ENCODE measurements at places on chromosomes 1 and 21.

DNA sequence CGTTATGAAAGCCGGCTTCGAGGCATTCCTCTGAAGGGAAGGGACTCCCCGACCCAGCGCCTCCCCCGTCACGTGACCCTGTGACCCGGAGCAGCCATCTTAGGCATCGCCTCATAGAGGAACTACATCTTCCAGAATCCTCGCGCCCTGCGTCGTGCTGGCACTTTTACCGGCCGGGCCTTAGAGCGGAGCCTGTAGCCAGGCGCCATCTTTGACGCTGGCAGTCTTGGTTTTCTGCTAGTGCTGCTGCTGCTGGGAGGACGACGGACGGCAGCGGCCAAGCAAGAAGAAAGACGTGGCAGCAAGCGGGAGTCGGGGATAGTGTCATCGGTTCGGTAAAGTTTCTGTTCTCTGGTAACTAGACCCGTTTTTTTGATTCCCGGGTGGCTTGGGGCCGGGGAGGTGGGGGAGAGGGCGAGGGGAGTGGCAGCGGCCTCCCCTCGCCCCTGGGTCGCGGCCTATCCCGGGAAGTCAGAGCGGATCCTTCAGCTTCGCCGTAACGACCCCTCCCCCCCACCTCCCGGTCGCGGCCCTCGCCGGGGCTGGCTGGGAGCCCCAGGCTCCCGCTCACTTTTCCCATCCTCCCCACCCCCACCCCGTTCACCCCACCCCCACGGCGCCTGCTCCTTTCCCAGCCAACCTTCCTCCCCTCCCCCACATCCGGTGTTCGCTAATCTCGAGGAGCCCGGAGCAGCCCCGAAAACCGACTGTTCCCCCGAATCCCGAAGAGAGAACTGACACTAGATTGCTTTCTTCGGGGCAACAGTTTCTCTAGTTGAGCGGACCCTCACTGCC is at the start of the genes ZBED6 and ZC3H11A:
Gene ZBED6, plus strand, starts transcription at position 183 of the 795 bp plus-strand sequence. CDS start 1,900 bp downstream, outside the sequence.
Gene ZC3H11A, plus strand, starts transcription at position 183 of the 795 bp plus-strand sequence. CDS start 21,448 bp downstream, outside the sequence.
- peak; percentile 98 for DNase-seq

DNA sequence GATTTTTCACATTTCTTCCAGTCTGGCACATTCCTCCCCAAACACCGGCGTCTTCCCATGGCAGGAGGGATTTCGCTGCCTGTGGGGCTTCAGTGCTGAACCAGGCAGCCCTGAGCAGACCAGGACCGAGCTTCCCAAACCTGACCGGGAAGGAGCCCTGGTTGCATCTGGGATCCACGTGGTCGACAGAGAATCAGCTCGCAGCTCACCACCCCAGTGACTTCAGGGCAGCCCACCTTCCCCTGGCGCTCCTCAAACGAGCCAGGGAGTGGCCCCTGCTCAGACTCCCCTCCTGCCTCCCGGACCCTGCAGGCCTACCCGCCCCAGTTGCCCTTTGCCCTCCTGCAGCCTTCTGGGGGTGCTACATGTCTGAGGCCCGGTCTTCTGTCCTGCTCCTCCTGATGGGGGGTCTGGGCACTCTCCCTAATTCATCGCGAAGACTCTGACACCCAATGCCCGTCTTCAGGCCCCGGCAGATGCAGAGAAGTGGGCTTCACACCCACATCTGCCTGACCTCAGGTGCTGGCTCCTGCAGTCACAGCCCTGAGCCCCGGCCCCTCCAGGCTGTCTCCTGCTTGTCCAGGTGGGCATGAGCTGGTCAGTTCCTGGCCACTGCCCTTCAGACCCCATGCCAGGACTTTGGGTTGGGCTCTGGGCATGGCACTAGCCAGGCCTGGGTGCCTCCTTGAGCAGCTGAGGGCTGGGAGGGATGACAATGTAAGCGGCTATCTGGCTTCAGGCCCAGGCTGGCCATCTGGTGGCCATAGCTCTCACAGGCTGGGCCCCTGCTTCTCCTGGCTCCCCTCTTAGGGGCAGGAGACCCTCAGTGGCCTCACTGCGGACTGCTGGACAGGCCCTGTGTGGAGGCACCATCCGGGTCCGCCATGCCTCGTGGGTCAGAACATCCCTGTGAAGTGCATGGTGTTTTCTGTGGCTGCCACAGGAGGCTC is 26.1 kb upstream of the PRSS38 start:
- no peak for DNase-seq

DNA sequence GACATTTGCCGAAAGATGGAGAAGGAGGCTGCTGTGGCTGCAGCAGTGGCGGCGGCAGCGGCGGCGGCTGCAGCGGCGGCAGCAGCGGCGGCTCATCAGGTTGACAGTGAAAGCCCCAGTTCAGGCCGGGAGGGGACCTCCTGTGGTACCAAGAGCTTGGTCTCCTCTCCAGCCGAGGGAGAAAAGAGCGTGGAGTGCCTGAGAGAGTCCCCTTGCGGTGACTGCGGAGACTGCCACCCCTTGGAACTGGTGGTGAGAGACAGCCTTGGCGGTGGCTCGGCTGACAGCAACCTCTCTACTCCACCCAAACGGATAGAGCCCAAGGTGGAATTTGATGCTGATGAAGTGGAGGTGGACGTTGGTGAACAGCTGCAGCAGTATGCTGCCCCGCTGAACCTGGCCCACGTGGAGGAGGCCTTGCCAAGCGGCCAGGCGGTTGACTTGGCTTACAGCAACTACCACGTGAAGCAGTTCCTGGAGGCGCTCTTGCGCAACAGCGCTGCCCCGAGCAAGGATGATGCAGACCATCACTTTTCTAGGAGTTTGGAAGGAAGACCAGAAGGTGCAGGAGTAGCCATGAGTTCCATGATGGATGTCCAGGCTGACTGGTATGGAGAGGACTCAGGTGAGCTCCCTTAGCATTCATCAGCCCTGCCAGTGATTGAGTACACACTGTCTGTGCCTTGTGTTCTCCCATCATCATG is 6.3 kb downstream of the ZBTB8B start:
- no peak for DNase-seq

GRCh38 chr1:6353955-6354658 is 39.5 kb downstream of the ACOT7 start:
- peak; percentile 58 for DNase-seq

DNA sequence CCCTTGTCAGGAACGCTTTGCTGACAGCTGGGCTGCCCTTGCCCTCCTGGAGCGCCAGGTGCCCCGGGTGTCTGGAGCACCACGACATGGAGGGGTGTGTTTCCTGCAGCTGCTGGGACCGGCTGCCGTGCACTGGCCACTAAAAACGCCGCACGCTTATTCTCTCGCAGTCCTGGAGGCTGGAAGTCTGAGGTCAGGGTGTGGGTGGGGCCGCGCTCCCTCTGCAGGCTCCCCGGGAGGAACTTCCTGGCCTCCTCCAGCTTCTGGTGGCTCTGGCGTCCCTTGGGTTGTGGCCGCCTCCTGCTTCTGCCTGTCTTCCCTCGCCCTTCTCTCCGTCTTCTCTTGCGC is 28.0 kb upstream of the PLCH2 start:
- no peak for DNase-seq

DNA sequence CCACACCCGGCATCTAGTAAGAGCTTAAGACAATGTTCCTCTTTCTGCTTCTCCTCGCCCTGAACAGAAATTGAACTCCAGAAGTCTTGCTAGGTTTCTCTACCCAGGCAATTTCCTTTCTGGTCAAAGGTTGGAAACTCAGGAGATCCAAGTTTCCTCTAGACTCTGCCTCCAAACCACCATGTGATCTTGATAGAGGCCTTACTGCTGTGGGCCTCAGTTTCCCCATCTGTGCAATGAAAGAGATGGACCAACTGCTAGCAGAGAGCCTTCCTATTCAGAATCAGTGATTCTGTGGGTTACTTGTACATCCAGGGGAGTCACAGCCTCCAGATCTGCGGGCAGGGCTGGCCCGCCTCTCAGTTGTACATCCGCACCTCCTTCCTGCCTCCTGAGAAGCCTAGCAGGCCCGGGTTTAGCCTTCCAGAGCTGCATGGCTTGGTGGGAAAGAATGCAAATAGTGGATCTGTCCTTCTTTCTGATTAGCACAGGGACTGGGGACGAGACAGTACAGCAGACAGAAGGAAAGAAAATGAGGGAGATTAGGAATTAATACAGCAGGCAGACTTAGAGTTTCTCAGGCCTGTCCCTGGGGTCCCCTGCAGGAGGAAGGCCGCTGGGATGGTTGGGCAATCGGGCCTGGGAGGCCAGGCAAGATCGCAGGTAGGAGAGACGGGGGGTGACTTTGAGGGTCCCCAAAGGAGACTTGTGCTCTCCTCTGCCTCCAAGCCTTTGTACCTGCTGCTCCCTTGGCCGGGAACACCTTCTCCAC is 83.9 kb downstream of the PAX7 start:
- no peak for DNase-seq

DNA sequence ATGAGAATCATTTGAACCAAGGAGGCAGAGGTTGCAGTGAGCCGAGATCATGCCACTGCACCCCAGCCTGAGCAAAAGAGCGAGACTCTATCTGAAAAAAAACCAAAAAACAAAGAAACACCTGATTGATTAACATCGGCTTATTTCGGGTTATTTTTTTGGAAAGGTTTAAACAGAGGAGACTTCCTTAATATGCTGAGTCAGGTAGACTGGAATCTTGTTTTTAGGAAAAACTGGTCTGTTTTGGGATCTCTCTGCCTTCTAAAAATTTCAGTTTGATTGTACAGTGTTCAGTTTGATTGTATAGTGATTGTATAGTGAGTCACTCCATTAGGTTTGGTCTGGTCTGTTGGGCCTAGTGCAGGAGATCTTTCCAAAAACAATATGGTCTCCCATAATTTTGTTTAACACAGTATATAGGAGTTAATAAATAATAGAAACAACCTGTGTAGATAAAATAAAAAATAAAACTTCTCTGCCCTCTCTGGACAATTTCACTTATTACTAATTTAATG is 196.3 kb upstream of the CHRM3 start:
- DNase-seq: no peak

- no peak for DNase-seq
Observed at GRCh38 chr21:10521091-10521598, at the start of gene TPTE. Gene TPTE (plus strand): TSS chr21:10521583. CDS start chr21:10538724, 17,141 bp downstream.

DNA sequence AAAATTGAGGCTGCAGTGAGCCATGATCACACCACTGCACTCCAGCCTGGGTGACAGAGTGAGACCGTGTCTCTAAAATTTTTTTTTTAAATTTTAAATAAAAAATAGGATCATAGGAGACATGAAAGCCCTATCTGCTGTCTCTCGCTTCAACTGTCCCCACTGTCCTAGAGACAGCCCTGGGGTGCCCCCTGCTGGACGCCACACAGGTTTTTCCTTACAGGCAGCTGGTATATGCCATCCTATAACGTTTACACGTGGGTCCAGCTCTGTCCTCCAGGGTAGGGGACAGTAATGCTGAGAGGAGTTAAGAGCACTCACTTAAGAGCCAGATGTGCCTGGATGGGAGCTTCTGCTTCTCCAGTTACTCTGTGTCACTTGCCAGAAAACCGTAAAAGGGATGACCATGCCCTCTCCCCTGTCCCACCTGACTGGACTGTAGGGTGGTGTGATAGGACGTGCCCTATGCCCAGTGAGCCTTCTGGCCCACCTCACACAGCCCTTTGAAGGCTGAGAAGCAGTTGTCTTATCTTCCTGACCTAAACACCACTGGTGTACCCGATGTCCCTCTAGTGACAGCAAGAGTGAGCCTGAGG is 8.5 kb downstream of the FBXO2 start:
- peak; percentile 82 for DNase-seq

DNA sequence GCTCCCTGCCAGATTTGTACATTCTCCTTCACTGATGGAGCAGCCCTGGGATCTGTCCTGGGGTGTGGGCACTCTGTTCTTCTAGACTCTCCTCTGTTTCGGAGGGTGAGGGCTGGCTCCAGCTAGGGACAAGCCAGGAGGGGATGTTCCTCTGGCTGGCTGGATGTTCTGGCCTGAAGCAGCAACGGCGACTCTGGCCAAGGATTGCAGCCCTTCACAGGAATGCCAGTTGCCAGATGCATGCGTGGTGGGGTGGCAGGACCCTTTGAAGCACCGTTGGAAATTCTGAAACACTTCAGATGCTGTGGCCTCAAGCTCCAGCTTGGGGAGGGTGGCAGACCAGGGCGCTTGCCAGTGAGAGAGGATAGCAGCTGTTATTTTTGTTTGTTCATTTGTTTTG is 210.9 kb downstream of the TRABD2B start:
- DNase-seq: no peak

GRCh38 chr1:149844101-149844500 is 55.3 kb upstream of the BOLA1 start:
- no peak for DNase-seq

DNA sequence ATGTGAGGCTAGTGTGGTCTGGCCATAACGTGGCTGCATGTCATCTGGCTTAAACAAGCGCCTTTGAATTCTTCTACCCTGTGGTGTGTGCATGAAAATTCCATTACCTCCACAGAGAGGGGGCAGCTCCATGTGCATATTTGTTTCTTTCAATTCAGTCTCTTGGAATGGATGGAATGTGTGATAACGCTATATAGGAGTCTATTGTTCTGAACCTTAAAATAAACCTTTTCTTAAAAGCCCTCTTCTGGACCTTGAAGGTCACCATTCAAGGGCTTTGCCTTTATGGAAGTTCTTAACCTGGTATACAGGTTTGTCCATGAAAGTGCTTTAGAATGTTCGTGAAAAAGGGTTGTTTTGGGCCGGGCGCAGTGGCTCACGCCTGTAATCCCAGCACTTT is 118.2 kb upstream of the ADGRL2 start:
- DNase-seq: no peak

GRCh38 chr1:149962039-149962647 is 25.5 kb upstream of the MTMR11 start:
- DNase-seq: peak; percentile 70

DNA sequence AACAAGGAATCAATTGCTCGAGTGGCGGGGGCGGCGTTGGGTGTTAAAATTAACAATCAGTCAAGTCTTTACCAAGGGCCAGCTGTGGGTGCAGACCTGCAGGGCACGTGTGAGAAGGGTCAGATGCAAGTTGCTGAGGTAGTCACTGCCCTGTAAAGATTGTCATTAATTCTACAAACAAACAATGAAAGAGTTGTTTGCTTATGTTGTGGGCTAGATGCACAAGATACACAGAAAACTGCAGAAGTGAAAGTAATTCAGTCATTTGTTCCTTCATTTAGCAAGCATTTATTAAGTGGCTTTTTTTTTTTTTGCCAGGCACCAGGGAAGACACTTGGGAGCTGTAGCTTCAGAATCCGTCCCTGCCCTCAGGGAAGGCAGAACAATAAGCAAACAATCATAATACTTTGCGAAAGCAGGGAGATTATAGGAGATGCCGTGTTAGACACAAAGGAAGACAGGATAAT is 79.5 kb downstream of the NR5A2 start:
- no peak for DNase-seq

- no peak for DNase-seq
Observed at GRCh38 chr1:97632776-97633175, 288.1 kb downstream of the DPYD start.

DNA sequence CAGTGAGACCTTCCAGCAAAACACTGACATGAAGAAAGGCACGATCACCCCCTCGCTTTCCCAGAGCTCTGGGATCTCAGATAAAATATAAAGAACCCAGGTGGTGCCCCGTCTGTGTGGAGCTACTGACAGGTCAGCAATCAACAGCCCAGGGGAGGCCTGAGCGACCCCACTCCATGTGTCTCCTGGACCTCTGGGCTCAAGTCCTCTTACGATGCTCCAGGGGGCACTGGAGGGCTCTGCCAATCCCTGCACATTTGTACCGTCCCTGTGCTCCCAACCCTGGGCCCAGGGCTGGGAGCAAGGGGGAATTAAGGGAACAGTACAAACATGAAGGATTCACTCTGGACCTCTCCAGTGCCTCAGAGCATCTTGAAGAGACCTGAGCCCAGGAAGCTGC is 12.5 kb downstream of the S100A7A start:
- DNase-seq: no peak
